Daoy (cell line): ENCODE measurements at places on chromosomes 7 and 10. TPM values are rescaled to one million over a fixed set of nuclear protein-coding genes. Genes with fewer than 3 reads are reported as not detected.
A peak's percentile ranks its signal among the peaks of the same experiment; 100 is the strongest.

Gene MKX
- 0.39 and 1.6 TPM in 2 replicates for total RNA-seq

Gene ZNF722
- total RNA-seq, result not detected in 2 replicates

Gene SLC29A4
- total RNA-seq, result 0.36 and 1.4 TPM in 2 replicates

GRCh38 chr10:1486841-1487687 lies 250.3 kb downstream of the ADARB2 start:
- no peak for DNase-seq

Gene ACHE
- total RNA-seq, result 0.46 TPM in 1 of 2 replicates, not detected in the other

- no peak for DNase-seq
These were observed 408.4 kb downstream of the SUGCT start for GRCh38 chr7:40542982-40543741.

Gene KEL
- 0.36 TPM in 1 of 2 replicates, not detected in the other for total RNA-seq

DNA sequence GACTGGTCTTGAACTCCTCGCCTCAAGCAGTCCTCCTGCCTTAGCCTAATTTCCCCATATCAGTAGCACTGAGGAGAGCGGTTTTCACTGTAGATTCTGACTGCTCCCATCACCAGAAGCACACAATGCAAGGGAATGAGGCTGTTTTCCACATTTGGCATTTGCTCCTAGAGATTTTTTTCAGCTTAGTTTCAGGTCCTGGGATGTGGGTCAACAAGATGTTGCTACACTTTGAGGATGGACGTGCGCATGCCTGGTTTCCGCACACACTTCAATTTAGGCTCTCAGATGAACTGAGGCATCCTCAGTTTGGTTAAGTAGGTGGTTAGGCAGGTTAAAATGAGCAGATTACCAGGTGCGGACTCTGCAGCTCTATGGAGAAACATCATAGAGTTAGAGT lies 287.1 kb upstream of the LYZL1 start:
- no peak for DNase-seq

GRCh38 chr7:96277921-96278320 lies 44.0 kb downstream of the SLC25A13 start:
- no peak for DNase-seq

DNA sequence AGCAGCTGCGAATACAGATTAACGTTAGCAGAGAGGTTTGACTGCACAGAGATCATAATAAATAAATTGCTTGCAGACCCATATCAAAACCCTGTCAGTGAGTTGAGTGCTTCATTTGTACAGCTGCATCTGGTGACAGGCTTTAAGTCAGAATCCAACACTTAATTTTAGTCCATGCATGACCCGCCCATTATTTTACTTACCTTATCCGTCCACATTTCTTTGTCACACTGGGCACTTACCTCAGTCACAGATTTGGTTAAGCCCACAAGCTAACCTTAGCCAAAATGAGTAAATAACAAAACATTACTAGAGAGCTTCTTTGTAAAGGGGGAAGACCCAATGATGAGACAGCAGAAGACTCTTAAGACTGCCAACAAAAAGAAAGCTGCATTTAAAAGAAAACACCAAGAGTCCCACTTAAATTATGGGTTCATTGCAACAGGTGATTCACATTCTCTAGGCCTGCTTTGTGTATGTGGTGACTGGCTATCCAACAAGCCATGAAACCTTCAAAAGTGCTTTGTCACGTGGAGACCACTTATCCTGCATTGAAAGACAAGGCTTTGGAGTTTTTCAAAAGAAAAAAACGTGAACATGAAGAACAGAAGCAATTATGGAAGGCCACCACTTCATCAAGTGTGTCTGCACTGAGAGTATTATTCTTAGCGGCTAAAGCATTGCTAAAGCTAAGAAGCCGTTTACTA lies 32.2 kb downstream of the PHTF2 start:
- DNase-seq, result no peak

Gene CACNA2D1
- 4.3 and 5.4 TPM in 2 replicates for total RNA-seq

Gene LRRC18
- not detected in 2 replicates for total RNA-seq

Gene PTN
- total RNA-seq, result 16.4 and 19.5 TPM in 2 replicates

DNA sequence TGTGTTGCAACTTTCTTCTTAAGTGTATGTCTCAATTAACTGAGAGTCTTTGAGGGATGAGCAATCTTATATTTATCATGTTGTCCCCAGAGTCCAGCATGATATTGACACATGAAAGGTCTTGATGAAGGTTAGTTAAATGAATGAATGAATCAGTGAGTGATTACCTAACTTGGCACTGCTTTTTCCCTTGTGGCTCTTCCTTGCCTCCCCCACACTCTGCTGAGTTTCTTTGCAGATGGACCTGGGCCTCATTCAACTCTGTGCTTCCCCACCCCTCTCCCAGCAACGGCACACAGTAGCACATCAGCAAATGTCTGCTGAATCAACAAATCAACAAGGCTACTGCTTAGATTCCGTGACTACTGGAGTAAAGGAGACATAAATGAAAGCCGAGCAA lies 235.1 kb upstream of the CXCL12 start:
- no peak for DNase-seq

Gene IL6
- total RNA-seq, result 74.2 and 77.6 TPM in 2 replicates

GRCh38 chr10:12638781-12639180 lies 289.4 kb downstream of the CAMK1D start:
- no peak for DNase-seq

Gene TRIM50
- not detected in 2 replicates for total RNA-seq

Gene UCMA
- not detected in 2 replicates for total RNA-seq

- DNase-seq, result peak; percentile 34
These were observed 132.7 kb downstream of the ELAPOR2 start for GRCh38 chr7:86926732-86927131.

DNA sequence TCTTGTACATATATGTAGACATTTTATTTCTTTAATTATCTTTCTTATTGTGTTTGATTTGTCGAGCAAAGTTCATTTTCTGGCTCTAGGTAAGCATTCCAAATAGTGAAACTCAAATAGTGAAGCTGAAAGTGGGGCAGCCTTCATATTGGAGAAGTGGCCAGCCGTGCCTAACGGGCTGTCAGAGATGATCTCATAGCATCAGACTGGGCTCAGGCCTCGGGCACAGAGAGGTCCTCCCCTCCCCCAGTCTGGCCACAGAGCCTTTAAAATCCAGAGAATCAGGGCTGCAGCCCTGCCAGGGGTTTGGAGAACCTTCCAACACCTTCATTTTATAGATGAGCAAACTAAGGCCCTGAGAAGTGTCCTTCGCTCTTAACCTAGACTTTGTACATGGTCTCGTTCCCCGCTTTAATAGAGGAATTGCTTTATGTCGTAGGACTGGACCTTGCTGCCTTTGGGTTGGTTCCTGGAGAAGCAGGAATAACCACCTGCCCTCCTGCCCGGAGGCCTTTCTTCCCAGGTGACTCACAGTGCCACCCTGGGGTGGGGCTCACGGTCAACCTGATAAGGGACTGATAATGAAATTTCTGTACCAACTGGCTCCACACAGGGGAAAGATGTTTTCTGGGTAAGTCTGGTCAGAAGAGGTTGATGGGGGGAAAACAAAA lies 7.3 kb downstream of the TSPAN15 start:
- DNase-seq, result peak; percentile 28

Gene DDC
- total RNA-seq, result not detected in 2 replicates

GRCh38 chr7:22319424-22320403 lies 37.2 kb downstream of the RAPGEF5 start:
- DNase-seq, result no peak

GRCh38 chr7:42453931-42454361 lies 216.9 kb upstream of the GLI3 start:
- no peak for DNase-seq

Gene ZNF425
- total RNA-seq, result 1.3 and 1.4 TPM in 2 replicates

DNA sequence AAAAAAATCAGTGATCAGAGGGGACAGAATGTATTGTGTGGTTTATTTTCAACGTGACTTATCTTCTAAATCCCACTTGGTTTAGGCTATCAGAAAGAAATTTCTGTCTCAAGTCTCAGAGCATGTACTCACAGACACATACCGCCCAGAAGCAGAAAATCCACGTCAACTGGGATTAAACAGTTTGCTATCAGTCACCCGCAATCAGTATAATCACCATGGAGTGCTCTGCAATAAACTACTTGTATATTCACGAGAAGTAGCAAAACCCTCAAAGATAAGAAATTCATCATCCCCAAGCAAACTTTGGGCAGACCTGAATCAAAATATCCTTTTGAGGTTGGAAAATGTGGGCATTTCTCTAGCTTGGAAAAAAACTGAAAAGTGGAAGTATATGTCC lies 259.1 kb downstream of the FGFR2 start:
- no peak for DNase-seq

DNA sequence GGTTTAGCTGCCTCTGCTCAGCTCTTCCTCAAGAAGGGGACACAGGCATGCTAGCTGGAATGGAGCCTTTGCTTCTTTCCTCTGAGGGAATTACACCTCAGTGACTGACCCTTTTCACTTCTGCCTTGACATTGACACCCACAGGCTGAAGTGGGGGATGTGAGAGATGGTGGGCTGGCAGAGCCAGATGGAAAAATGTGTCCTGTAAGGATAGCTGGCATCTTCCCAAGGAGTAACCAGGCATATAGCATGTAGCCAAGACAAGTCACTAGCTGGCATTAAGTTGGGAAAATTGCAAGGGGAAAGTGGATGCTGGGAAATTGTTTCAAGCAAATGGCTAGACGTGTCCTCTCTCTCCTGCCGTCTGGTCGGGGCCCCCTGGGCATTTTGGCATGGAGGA lies 19.9 kb downstream of the STMP1 start:
- DNase-seq, result no peak

GRCh38 chr10:71542478-71542877 lies 145.8 kb downstream of the CDH23 start:
- no peak for DNase-seq
